ENCODE measurements at places on chromosomes 6 and 20. TPM values are rescaled to one million over a fixed set of nuclear protein-coding genes. Genes with fewer than 3 reads are reported as not detected.

The SLC22A16 gene
- not detected for total RNA-seq

The DAAM2 gene
- not detected for total RNA-seq

The ESR1 gene
- total RNA-seq: 0.34 TPM

The FOXQ1 gene
- not detected for total RNA-seq

The SNPH gene
- total RNA-seq: 2.1 TPM

The AVP gene
- not detected for total RNA-seq

The POU5F1 gene
- not detected for total RNA-seq

The KCNQ2 gene
- total RNA-seq: not detected

The CDSN gene
- total RNA-seq: not detected

The OR2J3 gene
- total RNA-seq: not detected

The DTNBP1 gene
- 19.2 TPM for total RNA-seq

The PTK6 gene
- 0.16 TPM for total RNA-seq

The STK38 gene
- total RNA-seq: 23.5 TPM

The WFDC10B gene
- total RNA-seq: not detected

The KIAA1755 gene
- not detected for total RNA-seq

The PSORS1C2 gene
- total RNA-seq: not detected

The FAM135A gene
- total RNA-seq: 11.8 TPM

The ADIG gene
- total RNA-seq: not detected

The LY6G6C gene
- total RNA-seq: not detected

The PLCB1 gene
- 5.3 TPM for total RNA-seq
